ENCODE measurements at places on chromosomes 16 and 17.

GRCh38 chr17:5621026-5621425 is 36.7 kb upstream of the NLRP1 start:
- no peak for DNase-seq

- no peak for DNase-seq
Observed at GRCh38 chr17:63132459-63132911, 166.4 kb downstream of the TANC2 start.

- no peak for DNase-seq
Observed at GRCh38 chr16:80051040-80051439, 450.5 kb upstream of the MAF start.

DNA sequence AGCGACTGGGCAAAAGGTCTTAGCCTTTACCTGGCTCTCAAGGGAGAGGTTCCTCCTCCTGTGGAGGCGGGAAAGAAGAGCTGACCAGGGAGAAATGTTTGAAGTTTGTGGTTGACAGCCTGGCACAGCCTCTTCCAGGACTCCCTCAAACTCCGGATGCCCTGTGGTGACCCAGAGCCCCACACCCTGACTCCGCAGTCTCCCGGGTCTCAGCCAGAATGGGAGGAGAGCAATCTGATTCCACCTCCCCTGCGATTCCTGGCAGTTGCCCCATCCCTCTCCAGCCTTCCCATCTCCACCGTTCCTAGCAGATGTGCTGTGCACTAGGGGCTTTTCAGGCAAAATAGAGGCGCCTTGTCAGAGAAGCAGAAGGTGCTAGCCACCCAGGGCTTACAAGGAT is 5.5 kb upstream of the DNAI2 start:
- no peak for DNase-seq

GRCh38 chr16:81327011-81327410 is 12.2 kb downstream of the GAN start:
- DNase-seq = no peak

GRCh38 chr17:63626551-63627180 is 4.4 kb downstream of the MAP3K3 start:
- no peak for DNase-seq

- no peak for DNase-seq
Observed at GRCh38 chr17:1142561-1142971, 37.2 kb downstream of the ABR start.

GRCh38 chr17:39026980-39027451 is 59.8 kb upstream of the FBXO47 start:
- no peak for DNase-seq

DNA sequence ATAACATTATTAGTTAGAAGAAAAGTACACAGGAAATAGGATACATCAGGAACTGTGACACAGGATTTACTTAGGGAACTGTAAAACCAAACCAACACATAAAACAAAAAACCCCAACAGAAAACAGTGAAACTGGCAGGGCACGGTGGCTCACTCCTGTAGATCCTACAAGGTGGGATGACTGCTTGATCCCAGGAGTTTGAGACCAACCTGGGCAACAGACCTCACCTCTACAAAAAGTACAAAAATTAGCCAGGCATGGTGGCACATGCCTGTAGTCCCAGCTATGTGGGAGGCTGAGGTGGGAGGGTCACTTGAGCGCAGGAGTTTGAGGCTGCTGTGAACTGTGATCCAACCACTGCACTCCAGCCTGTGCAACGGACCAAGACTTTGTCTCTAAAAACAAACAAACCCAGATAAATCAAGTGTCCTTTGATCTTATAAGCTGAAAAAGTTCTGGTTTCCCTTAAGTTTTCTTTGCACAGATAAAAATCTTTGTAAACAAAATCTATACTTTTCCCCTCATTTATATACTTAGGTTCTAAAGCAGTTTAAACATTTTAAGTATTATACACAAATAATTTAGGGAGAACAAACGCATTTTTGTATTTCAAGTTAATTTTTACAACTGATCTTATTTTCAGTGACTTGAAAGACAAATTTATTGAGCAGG is 111.5 kb upstream of the TOB1 start:
- DNase-seq = no peak

DNA sequence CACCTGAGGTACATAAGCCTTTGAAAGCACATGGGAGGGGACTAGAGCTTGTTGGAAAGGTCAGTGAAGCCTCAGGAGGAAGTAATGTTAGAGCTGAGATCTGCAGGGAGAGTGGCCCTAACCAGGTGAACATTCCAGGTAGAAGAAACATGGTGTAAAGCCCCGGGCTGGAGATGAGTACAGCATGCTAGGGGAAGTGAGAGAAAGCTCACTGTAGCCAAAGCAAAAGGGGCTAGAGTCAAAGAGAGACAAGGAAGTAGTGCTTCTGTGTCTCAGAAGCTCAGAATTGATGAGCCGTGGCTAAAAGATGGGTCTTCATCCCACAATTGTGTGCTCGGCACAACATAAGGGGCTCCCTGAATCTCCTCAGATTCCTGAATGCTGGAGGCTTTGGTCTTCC is 481.8 kb downstream of the XYLT1 start:
- no peak for DNase-seq

DNA sequence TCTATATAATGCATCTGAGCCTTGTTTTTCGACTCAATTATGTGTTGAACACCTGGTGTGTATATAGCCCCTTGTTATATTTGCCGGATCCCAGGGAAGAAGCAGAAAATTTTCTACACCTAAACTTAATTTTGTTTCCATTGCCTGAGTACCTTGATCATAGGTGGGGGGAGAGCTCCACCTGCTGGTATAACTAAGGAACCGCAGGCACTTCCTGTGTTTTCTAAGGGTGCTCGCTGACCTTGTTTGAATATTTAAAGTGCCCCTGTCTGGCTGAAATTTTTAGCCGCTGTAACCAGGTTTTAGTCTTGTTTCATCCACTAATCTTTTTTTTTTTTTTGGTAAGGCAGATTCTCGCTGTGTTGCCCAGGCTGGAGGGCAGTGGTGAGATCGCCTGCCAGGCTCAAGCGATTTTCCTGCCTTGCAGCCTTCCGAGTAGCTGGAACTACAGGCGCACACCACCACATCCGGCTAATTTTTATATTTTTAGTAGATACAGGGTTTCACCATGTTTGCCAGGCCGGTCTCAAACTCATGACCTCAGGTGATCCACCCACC is 6.5 kb upstream of the NUBP1 start:
- DNase-seq = peak; percentile 70

DNA sequence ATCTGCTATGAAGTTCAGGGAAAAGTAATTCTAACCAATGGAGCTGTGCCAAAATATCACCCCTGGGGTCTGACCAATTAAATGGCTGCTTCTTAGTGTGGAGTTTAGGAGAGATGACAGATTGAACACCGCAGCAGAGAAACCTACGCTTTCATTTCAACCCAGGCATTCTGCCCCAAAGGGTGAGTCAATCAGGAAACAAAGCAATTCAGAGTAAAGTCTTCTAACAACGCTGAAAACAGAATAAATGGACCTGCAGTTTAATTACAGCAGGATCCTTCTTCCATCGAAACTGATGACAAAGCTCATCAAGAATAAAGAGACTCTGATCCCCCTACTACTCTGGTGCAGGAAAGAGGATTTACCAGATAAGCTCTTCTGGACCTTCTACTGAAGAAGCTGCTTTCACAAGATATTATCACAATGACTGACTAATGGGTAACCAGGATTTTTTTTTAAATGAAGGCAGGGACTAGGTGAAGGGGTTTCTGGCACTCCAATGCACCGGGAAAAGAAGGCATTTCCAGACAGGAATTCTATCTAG is 16.7 kb downstream of the RFFL start:
- peak; percentile 70 for DNase-seq

DNA sequence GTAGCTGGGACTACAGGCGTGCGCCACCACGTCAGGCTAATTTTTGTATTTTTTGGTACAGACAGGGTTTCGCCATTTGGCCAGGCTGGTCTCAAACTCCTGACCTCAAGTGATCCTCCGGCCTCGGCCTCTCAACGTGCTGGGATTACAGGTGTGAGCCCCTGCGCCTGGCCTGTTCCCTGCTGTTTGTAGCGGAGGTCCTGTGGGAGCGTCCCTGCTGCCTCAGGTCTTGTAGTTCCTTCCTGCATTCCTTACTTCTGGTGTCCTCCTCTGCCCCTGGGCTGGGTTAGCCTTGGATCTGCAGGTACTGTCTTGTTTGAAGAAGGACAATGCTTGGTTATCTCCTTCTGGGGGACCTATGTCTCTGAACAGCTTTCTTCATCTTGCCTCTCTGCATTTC is 23.6 kb upstream of the G6PC1 start:
- DNase-seq = no peak

DNA sequence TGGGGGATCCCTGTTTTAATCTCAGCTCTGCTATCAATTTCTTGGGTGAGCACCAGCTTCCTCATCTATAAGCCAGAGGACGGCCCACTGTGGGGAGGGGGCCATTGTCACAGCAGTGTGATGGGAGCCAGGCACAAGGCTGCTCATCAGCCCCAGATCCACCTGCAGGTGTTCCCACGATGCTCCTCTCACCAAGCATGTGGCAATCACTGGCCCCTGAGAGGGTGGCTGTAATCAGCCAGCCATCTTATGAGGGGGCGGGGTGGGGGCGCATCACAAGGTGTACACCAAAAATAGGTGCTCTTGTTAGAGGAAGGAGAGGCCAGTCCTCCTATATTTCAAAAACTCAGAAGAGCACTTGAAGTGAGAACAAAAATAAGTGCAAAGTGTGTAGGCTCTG is 31.2 kb downstream of the HNF1B start:
- no peak for DNase-seq

DNA sequence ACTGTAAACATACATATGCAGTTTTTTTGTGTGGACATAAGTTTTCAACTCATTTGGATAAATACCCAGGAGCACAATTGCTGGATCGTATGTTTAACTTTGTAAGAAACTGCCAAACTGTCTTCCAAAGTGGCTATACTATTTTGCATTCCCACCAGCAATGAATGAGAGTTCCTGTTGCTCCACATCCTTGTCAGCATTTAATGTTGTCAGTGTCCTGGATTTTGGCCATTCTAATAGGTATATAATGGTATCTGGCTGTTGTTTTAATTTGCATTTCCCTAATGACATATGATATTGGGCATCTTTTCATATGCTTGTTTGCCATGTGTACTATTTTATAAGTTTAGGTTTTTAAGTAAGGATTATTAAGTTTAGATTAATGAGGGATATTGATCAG is 14.1 kb downstream of the TANGO6 start:
- no peak for DNase-seq

GRCh38 chr16:74622005-74622404 is 15.1 kb upstream of the GLG1 start:
- no peak for DNase-seq

DNA sequence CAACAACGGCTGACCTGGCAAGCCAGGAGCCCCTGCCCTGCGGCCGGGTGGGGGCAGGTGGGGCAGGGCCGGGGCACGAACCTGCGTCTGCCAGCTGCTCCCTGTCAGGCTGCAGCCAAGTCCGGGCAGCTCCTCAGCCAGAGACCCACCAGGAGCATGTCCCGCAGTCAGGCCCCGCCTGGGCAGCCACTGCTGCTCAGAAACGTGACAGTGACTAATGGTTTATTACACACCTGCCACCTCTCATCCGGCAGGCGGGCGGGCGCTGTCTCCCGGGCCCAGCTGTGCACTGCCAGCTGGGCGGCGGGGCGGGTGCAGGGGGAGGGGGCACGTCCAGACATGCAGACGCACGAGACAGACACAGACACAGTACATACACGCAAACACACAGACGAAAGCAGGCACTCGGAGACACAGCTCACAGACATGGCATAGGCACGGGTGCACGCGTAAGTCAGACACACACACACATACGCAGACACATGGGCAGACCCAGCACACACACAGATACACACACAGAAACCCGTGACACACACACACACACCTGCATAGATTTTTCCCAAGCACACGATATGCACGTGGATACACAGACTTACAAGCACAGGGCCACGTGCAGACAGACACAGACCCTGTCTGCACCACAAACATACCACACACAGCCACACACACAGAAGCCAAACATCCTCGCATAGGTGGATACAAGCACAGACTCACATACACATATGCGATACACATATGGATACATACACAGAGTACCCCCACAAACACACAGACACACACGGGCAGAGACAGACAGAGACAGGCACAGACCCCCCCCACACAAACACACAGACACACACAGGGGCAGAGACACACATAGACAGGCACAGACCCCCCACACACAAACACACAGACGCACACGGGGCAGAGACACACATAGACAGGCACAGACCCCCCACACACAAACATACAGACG is 248.3 kb upstream of the CIBAR2 start:
- no peak for DNase-seq

DNA sequence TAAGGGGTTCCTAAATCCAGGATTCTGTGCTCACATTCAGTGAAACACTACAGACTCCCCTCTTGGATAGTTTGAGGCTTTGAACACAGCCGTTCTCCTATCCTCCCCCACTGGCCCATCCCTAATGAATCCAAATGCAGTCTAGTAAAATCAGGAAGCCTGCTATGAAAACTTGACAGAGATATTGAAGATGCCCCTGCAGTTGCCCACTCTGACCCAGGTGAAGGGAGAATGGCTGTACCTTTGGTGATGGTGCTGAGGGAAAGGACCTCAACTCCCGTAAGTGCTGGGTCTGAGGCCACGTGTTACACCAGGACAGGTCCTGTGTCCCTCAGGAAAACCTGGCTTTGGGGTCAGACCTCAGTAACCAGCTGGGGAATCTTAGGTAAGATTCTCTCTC is 54.4 kb downstream of the SF3B3 start:
- no peak for DNase-seq

DNA sequence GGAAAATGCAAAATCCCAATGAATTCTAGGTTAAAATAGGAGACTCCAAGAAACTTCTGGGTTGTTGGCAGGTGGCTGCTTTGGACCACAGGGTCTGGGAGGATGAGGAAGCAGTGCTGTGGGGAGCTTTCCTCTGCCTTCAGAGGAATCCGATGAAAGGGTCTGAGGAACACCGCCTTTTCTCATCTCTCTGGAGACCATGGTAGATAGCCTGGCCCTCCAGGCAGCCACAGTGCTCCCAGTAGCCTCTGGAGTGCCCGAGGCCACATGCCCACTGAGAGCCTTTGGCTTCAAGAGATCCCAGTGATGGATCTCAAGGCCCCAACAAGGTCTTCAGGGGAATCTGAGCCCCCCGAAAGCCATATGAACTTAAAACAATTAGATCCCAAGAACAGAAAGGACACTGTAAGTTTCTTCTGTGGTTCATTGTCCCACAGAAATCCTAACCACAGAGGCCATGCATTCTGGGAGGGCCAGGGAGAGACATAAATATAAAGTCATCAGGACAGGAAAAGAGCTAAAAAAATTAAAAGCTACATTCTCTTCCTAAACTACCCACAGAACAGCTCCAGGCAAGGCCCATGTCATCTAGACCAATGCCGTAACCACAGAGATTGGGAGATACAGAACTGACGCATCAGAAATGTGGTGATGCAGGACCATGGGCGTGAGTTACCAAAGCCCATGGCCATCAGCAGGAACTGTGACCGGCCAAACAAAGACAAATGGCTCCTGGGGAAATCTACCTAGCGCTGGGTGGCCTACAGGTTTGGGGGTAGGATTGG is 24.3 kb downstream of the TK2 start:
- DNase-seq = no peak

Data from central memory CD4-positive, alpha-beta T cell (primary cell).